HepG2 (cell line): ENCODE measurements at places on chromosomes 3 and 15.
A peak's percentile ranks its signal among the peaks of the same experiment; 100 is the strongest.

DNA sequence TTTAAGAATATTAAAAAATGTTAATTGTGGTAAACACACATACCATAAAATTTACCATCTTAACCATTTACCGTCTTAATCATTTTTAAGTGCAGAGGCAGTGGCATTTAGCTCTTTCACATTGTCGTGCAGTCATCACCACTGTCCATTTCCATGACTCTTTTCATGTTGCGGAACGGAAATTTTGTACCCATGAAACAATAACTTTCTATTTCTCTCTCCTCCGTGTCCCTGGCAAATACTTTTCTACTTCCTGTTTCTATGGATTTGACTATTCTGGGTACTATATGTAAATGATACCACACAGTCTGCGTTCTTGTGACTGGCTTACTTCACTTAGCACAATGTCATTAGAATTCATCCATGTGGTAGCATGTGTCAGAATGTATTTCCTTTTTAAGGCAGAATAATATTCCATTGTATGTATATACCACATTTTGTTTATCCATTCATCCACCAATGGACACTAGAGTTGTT, 27.9 kb downstream of the AKAP13 start:
- DNase-seq = no peak

DNA sequence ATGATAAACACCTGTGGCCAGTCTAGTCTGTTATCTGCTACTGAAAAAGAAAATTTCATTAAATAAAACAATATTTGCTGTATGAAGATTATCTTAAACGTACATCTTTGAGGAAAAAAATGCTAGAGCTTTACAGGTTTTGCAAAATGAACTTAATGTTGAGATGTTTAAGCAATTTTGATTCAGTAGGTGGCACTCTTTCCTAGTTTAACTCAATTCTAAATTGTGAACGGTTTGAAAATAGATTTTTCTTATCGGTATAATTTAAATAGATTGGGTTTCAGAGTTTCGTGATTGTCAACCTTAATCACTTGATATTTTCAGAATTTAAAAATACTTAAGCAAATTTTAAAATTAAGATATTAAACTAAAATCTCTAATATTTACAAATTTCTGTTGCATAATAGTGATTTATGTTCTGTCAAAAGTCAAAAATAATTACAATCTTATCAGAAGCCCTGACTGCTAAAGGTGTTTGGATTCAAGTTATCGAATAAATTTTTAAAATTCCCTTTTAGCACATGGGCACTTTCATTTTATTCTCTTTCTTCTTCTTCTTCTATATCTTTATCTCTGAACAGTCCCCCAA, 7.0 kb upstream of the RNF111 start:
- DNase-seq = peak; percentile 23

DNA sequence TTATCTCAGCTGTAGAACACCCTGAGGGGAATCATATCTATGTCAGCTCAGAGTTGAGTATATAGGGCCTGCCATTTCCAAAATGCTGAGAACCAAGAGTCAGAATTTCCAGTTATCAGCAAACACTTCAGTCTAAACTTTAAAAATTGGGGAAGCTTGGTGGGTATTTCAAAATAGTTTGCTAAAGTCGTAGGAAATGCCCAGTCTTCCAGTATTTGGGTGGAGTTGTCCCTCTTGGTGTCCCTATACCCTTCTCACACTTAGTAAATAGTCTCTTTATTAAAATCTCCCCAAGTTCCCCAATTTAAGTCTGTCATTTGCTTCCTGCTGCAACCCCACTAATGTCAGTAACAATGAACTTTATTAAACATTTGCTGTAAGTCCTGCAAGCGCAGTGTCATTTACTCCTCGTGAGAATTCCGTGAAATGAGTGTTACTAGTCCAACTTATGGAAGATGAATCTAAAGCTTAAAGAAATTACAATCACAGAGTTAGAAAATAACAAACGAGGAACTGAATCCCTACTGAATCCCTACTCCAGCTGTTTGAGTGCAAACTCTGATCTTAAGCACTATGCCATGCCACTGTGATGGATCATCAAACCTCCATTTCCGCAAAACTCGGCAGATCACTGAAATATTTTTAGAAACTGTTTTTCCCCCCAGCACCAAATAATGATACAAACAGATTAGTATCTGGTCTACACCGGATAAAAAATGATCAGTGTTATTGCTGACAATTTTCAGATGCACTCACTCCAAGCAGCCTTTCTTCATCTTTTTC, 341.7 kb upstream of the PROK2 start:
- DNase-seq = no peak

GRCh38 chr3:38561746-38562466, 65.8 kb downstream of the EXOG start:
- no peak for DNase-seq

DNA sequence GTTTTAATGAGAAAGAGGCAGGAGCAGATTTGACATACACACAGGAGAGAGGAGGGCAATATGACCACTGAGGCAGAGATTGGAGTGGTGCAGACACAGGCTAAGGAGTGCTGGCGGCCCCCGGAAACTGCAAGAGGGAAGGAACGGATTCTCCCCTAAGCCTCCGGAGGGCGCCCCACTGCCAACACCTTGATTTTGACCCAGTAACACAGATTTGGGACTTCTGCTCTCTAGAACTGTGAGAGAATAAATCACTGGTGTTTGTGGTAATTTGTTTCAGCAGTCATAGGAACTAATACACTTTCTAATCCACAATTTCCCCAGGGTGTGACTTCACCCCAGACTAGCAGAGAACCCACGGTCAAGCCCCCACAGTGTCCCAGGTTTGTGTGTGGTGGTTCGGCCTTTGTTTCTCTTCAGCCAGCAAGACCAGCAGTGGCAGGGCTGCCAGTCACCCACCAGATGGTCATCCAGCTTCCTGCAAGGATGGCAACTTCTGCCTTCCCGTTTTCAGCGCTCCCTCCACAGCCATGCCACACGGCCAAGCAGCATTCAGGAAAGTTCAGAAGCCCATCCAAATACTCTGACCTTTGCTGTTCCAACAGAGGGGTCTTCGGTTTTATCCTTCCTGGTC, 23.6 kb upstream of the TSPAN3 start:
- DNase-seq = no peak

GRCh38 chr3:72319194-72320094, 528.8 kb downstream of the SHQ1 start:
- DNase-seq = no peak
